Stimulated activated CD8-positive, alpha-beta memory T cell treated with anti-CD3 and anti-CD28 coated beads, Interleukin-4, amount 100 ng/mL, for 1 hour (primary cell): ENCODE measurements at places on chromosomes 3 and 15.

DNA sequence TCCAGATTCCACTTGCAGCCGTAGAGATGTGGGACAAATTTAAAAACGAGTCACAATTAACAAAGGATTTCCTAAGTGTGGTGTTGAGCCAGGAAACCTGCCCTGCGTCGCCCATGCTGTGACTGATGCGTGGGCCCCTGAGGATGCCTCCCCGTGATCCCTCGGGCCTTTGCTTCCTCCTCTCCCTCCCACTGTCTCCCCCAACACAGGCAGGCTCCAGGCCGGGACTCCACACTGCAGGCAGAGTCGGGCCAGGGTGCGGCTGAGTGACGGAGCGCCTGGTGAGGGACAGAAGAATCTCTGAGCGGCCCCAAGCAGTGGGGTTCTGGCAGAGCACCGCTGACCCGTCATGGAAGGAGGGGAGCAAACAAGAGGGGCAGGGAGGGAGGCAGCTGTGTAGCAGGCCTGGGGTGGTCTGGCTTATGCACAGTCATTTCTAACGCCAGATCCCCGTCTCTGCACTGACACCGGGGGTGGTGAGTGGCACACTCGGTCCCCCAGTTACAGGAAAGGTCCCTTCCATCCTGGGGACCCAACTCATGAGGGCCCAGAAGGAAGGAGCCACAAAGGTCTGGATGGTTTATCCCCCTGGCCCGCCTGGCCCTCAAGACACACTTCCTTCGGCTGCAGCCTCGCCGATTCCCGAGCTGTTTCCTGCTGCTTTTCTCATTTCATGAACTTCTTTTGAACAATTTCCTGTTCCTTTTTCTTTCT lies 91.0 kb downstream of the XXYLT1 start:
- no peak for DNase-seq

- DNase-seq = no peak
Observed at GRCh38 chr3:110165753-110166152, 828.4 kb upstream of the DPPA4 start.

GRCh38 chr15:48323294-48323693 lies 7.9 kb upstream of the DUT start:
- DNase-seq = no peak

DNA sequence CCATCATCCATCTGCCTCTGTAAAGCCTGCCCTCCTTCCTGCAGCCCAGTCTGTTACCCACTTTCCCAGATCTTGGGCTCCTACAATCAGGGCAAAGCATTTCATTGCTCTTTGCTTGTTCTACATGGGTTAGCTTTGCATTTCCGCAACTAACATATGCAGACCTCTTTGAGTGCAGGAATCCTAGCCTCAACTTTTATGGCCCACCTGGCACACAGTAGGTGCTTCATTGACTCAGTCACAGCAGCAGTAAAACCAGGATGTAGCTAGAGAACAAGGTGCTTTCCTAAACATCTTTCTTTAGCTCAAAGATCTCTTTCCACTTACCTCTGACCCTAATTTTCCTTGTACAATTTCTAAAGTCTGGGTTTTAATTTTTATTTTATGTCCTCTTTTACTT lies 3.5 kb downstream of the CD80 start:
- no peak for DNase-seq

DNA sequence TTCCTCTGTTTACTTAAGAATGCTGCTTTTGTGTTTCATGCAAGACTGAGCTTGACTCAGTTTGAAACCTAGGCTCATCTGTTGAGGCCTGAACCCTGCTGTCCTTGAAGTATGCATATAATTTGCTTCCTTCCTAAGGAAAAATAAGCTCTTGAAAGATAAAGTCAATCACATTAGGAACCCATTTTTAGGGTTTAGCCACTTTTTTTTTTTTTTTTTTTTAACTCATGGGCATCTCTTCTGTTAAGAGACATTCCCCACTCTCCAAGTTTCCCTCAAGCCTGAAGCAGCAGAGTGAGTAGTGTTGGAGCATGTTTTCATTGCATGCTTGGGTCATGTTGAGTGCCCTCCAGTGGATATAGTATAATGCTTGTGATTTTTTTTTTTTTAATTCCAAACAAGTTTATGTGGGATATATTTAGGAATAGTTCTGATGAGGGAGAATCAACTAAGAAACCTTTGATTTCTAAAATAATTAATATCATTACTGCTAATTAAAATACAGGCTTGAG lies 3.6 kb downstream of the CTNNB1 start:
- DNase-seq = no peak

GRCh38 chr15:26697913-26698312 lies 75.0 kb downstream of the GABRB3 start:
- no peak for DNase-seq

GRCh38 chr3:121545049-121545573 lies 677 bp downstream of the POLQ start:
- no peak for DNase-seq

DNA sequence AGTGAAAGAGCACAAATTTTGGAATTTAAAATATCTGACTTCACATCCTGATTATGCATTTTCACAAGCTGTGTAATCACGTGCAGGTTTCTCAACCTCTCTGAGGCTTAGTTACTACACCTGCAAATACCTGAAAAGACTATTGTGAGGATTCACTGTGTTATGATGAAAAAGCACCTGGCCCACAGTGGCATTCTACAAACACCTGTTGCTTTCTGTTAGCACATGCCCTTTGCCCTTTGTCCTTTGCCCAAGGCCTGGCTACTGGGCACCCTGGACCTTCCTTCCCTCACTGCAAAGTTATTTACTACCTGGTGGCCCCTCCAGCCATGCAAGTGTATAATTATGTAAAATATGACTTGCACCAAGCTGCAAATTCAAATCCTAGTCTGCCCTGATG lies 227.5 kb downstream of the CADPS start:
- no peak for DNase-seq

- DNase-seq = no peak
Observed at GRCh38 chr3:53823026-53823955, 22.9 kb downstream of the CHDH start.
